GM12864 (cell line): ENCODE measurements at places on chromosomes 11 and 22.

- DNase-seq, result no peak
Observed at GRCh38 chr11:111352231-111352746, 26.8 kb downstream of the POU2AF1 start.

DNA sequence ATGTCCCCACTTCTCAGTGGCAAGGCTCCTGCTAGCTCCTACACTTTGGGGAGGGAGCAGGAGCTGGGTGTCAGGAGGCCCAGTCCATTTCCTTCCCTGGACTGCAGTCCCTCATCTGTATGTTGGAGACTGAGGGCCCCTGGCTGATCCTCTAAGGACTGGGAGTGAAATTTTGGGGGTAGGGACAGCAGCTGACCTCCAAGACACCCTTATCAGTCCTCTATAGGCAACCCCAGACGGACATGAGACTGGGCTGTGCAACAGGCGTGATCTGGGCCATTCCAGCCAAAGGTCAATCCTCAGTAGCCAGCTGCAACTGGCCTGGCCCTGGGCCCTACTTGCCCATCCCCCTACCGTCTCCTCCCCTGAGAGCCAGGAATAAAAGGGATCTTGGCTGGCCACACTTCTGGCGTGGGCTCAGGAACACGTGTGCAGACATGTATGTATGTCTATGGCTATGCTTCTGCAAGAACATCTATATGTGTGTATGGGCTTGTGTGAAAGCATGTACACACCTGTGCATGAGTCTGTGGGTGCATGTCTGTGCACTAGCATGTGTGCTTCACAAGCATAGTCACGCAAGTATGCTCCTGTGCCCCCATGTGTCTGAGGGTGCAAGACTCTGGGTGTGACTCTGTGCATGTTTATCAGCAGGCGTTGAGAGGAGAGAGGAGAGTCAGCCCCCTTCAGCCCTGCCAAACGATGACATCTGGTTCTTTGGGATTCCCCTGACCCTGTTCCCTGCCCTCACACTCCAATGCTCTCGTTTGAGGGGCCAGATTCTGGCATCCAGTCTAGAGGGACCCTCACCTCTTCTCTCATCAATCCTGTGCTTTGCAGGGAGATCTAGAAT is 24.6 kb upstream of the DGAT2 start:
- DNase-seq, result no peak

- no peak for DNase-seq
Observed at GRCh38 chr22:31575190-31575589, 78.9 kb downstream of the SFI1 start.

DNA sequence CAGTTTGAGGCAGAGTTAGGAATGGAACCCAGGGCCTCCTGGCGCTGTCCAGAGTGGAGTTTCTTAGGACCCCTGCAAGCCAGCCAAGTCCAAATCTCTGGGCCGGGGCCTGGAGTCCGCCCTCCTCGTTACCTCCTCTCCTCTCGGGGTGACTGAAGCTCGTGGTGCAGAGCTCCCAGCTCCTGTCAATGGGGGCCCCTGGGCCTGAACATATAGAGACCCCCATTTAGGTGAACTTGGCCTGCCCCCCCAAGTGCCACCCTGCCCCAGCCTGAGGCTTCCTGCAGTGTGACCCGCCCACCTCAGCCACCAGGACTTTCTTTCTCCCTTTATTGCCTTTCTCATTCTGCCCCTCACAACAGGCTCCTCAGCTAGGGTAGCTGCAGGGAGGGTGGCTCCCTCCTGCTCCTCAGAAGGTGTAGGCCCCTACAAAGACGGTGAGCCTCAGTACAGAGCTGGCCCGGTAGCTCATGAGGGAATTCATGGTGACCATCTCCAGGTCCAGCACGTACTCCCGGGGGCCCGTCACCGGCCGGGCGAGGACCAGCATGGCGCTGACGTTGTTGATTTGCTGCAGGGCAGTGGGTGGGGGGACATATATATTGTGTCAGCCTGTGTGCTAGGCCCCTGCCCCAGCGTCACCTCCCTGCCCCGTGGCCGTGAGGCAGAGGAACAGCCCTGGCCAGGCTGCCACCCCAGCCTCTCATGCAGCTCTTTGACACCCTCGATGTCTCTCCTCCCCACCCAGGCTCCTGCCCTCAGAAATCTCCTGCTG is 5.9 kb downstream of the EFEMP2 start:
- DNase-seq, result no peak

- no peak for DNase-seq
Observed at GRCh38 chr11:47021527-47021818, 84.9 kb downstream of the CSTPP1 start.

DNA sequence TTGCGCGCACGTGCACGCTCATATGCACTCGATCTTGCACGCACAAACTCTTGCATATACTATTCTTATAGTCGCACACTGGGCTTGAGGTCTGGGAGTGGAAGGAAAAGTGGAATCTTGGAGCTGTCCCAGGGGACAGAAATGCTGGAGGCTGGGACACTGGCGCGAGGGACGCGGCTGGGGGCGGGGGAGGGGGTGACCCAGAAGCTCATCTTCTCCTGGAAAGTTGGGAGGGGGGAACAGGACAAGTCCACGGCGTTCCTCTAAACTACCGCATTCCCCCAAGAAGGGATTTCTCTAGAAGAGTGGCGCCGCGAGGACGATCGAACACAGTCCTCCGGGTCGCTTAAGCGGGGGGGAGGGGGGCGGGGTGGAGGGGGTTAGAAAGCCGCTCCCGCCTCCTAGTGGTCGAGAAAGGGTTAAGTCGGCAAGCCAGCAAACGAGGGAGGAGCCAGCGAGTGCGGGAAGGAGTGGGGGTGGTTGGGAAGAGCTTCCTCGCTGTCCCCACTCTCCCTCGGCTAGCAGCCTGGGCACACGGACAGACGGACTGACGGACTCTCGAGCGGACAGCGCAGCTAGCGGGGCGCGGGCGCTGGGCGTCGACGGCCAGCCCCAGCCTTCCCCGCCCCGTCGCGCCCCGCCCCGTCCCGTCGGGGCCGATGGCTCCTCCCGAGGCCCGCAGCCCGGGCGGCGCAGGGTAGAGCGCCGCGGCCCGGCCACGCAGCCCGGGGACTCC is at the start of gene RTN4RL2:
RTN4RL2 (plus strand) TSS at position 507 of the 736 bp plus-strand sequence. CDS start 338 bp downstream, outside the sequence.
- no peak for DNase-seq

DNA sequence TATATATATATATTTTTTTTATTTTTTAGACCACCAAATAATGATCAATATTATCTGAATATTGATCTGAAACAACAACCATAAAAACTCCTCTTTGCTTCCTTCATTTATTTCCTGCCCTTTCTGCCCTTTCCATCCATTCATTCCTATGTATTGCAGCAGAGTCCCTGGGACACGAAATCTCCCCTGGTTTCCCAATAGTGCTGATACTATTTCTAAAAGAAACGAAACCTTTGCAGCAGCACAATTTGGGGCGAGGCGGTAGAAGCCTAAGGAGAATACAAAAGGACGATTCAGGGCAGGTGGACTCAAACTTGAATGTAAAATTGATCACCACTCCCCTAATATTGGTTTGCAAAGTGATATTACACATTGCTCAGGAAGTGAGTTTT is 16.9 kb upstream of the AMOTL1 start:
- no peak for DNase-seq

DNA sequence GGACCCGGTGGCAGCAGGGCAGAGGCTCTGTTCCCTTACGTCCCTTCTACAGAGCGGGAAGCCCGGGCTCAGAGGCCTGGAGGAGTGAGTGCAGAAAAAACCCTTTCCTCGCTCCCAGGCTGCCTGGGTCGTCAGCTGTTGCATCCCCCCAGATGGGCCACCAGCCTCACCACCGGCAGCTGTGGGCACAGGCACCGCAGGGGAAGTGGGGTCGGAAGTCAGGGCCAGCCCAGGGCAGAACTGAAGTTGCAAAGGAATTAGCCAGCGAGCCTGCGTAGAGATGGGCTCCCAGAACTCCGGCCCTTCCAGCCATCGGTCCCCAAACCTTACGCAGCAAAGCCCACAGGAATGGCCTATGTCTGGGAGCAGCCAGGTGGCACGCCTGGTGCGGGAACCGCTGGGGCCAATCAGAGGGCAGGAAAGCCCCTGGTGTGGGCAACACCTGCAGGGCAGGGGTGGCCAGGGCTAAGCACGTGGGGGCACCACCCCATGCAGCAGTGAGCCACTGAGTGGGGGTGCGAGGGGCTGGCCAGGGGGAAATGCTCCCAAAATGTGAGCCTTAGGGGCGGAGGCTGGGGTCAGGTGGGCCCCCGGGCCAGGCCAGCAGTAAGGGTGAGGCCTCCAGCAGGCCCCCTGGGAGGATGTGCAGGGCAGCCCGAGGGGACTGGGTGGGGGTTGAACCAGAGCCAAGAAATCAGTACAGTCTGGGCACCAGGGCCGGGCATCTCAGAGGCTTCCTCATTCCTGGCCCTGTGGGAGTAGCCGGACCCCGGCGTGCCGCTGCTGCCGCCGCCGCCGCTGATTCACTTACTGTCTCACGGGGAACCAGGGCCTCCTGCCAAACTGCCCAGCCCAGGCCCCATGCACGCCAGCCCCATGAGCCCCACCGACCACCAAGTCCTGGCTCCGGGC is 58.2 kb downstream of the WNT7B start:
- DNase-seq, result no peak

- no peak for DNase-seq
Observed at GRCh38 chr11:71470946-71471345, 17.9 kb downstream of the NADSYN1 start.

DNA sequence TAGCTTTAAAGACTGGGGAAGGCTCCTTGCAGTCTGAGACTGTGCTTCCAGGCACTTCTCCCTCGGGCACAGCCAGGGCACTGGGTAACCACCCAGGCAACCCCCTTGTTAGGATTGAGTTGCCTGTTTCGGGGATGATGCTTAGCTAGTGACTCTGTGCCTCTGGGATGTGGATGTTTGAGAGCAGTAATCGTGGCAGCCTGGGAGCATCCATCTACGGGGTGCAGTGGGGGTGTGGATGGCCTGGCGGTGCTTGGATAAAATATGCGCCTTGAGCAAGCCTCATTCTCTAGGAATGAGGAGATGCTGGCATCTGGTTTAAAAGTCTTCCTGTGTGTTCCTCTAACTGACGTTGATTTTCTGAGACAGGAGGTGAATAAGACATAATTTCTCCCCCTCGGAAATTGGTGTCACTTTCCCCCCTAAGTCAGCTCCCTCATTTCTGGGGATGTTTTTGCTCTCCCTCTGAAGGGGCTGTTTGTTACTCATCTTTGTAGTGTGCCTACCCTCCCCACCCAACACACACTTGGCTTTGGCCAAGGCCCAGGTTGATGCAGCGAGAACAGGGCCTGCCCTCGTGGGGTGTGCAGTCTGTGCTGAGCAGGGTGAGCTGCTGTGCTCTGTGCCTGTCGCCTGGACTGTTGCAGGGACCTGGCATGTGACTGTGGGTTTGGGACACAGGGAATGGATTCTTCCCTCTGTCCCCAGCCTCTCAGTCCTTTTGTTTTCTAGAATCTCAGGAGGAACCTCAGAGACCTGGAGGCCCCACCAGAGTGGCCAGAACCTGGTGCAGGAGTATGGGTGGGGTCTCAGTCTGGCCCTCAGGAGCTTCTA is 2.0 kb downstream of the GNAZ start:
- no peak for DNase-seq

- DNase-seq, result no peak
Observed at GRCh38 chr22:22229683-22230420, 14.7 kb upstream of the VPREB1 start.
